ENCODE measurements at places on chromosomes 5 and 9.

- DNase-seq, result no peak
Observed at GRCh38 chr9:83754383-83754977, 46.7 kb upstream of the UBQLN1 start.

DNA sequence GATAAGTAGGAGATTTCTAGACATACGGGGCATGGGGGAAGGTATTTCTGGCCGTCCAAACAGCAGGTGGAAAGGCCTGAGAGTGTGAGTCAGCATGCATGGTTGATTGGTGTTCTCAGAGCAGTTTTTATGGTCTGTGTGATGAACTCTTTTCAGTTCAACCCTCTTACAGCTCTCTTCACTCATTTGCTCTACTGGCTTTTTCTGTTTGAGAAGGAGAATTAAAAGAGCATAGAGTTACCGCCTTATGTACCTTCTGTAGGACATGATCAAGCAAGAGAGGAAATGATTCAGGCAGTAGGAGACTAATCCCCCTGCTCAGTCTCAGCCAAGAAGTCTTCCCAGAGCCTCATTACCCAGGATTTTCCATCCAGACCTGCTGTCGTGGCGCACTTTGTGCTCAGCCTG, 92.4 kb downstream of the PRDM6 start:
- DNase-seq, result no peak

DNA sequence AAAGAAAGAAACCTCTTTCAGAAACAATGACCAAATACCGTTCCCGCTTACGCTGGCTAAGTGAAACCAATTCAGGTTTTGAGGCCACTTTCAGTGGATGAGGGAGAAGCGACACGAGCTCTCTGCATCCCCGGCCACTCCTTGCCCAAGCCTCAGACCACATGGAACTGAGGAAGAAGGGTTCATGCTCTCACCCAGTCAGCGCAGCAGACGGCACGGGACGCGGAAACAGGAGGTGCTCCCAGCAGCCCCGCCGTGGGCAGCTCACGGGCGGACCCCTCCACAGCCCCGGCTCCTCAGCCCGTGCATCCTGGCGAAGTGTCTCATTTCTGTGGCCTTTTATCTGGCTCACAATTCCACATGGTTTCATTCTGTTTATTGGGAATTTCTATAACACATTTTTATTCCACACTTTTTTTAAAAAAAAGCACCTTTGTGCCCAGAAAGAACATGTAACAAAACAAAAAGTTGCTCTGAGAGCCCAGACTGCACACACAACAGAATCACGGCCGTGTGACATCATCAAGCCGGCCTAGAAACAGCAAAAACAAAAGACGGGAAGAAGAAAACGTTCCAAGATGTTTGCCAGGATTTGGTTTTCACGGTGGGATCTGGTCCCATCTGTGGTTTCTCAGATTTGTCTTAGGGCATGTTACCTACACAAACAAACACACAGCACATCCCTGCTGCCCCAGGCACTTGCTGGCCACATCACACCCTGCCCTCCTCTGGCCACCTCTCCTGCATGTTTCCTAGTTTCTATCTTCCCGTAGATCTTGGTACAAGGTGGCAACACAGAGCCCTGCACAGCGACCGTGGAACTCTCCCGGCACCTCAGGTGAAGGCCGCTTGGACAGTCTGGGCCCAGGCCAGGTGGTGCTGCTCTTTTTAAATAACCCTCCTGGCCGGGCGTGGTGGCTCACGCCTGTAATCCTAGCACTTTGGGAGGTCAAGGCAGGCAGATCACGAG, 16.2 kb downstream of the QSOX2 start:
- no peak for DNase-seq

DNA sequence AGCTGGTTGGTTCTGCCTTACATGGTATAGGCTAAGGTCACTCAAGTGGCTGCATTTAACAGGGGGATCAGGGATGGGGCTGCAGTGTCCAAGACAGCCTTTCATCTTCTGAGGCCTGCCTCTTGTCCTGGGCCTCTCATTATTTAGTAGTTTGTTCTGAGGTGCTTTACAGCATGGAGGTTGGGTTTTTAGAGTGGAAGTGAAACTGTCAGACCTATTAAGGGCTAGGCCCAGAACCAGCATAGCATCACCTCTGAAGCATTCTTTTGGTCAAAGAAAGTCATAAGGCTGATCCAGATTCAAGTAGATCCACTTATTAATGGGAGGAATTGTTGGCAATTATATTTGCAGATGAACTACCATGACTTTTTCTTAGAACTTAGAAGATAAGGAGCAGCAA, 146.0 kb upstream of the NMUR2 start:
- DNase-seq, result no peak

- no peak for DNase-seq
Observed at GRCh38 chr5:95628933-95629332, 9.0 kb downstream of the GPR150 start.

GRCh38 chr5:174084691-174085154, 39.2 kb downstream of the NSG2 start:
- DNase-seq, result no peak

GRCh38 chr5:89615839-89616518, 733.0 kb upstream of the MEF2C start:
- DNase-seq, result no peak

DNA sequence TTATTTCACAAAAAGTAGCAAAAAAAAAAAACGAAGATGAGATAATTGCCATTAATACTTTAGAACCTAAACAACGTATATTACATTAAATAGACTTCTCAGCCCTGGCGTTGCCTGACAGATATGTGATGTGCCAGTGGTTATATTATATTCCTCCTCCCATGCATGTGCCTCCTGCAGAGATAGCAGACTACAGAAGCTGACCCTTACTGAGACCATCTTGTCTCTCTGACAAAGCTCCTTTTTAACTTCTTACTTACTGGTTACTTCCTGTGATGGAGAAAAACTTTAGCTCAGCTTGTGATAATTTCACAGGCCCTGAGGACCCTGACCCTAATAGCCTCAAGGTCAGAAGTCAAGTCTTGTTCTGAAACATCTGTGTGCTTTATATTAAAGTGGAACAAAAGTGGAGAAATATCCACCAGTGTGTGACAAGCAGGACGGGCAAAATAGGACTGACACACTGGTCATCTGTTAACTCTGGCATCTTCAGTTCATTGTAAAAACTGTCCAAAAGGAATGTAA, 80.6 kb upstream of the POU5F2 start:
- DNase-seq, result no peak

DNA sequence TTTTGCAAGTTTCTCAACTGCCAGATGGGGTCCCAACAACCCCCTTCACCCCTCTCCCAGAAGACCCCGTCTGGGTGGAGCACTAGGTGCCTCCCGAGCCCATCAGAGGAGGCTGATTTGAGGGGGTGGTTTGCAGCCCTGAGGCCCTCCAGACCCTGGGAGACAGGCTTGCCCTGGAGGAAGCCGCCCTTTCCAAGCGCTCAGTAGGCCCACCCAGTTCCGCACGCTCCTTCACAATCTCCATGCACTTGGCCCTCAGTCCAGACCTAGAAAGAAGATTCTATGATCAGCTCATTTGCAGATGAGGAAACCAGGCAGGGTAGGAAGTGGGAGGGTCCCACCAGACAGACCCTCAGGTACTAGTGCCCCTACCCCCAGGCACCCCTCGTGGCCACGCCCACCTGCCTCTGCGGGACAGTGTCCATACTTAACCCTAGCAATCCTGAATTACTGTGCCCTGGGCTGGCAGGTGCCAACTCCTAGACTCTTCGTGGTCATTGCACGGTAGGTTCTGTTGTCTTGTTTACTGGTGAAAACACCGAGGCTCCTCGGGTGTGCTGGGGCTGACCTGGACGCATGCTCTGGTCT, 22.3 kb downstream of the OR2V1 start:
- DNase-seq, result no peak

GRCh38 chr5:8750100-8750499, 795.8 kb downstream of the SEMA5A start:
- DNase-seq, result no peak

GRCh38 chr9:116005205-116005604, 148.4 kb upstream of the PAPPA start:
- DNase-seq, result no peak

DNA sequence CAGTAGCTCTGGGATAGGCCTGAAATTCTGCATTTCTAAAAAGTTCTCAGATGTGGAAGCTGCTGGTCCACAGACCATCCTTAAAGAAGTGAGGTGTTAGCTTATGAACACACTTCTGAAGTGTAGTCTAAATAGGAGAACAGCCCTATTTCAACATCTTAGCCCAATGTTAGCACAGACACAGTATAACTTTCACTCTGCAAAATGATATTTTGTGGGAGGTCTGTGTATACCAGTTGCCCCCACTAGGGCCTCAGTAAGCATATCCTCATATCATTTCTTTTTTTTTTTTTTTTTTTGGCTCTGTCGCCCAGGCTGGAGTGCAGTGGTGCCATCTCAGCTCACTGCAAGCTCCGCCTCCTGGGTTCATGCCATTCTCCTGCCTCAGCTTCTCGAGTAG, 7.5 kb upstream of the HABP4 start:
- DNase-seq, result no peak

DNA sequence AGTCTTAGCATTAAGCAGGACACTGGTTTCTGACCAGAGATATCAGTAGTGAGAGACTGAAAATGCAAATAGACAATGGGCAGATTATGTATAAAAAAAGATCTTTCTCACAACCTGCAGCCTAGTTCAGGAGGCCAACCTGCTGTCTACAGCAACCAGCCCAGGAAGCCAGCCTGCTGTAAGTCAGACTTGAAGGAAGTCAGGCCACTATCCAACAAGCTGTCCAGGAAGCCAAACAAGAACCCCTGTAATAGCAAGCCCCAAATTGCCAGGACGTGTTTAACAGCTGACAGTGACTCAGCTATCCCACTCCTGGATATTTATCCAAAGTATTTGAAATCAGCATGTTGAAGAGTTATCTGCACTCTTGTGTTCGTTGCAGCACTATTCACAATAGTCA, 121.8 kb upstream of the SPIN1 start:
- no peak for DNase-seq

DNA sequence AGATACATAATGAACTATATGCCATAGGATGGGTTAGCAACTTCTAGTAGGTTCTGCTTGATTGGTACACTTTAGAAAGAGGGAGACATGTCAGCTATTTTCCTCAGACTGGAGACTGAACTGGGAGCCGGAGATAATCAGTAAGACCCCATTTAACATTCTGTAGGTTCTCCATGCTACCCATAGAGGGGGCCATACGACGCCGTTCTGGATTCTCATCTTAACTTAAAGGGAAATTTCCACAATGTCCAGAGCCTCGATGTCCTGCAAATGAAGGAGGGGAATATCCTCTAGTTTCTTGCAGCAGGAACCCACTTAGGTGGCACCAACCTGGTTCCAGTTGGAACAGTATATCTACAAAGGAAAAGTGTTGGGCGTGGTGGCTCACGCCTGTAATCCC, 22.3 kb upstream of the NPM1 start:
- DNase-seq, result no peak

DNA sequence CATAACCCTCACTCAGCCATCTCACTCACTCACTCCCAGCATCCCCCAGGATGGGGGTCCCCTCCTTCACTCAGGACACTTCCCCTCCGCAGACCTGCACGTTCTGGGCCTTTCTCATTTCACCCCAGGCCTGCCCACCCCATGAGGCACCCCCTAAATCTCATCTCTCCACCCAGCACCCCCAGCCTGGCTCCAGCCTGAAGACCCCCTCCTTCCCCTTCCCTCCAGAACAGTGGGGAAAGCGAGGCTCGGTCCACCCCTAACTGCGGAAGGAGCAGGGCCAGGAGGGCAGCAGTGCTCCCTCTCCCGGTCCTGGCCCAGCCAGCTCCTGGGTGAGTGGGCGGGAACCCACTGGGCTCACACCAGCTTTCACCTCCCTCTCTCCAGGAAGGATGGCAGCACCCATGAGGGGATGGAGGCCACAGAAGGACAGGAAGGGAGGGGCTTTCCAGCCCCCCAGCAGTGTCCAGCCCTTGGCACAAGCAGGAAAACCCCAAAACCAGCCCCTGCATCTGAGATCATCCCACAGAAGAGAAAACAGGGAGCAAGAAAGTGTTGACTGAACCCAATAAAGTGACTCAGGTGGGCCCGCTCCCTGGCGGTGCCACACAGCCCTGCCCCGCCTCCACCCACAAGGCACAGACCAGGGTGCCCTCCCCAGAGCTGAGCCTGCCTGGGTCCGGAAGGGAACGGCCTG, 55.0 kb downstream of the LRSAM1 start:
- no peak for DNase-seq

DNA sequence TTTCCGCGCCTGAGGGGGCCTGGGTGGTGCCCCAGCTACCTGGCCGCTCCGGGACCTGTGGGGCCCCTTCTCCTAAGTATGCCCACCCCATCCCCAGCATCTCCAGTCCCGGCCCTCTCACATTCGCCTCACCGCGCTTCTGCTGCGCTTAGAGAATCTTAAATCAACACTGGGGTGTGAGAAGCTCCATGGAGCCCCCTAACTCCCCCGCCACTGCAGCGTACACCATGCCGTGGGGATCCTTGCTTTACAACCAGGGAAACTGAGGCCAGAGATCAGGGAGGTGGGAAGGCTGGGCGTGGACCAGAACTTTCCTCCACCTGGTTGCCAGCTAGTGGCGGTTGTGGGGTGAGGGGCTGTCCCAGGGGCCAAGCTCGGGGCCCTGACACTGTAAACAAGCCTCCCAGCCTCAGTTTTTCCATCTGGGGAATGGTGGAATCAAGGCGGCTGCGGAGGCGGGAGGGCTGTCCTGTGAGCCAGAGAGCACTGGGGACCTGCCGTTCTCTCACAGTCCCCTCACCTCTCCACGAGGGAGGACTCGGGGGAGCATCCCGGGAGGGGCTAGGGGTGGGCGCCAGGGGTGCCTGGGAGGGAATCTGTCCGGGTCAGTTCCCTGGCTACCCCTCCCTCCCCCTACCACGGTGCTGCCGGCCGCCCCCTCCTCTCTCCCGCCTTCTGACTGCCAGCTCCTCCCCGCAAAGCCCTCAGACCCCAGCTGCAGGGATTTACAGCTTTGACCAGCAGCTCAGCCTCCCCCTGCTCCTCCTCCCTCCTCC, 161.2 kb downstream of the C9orf50 start:
- peak; percentile 56 for DNase-seq

DNA sequence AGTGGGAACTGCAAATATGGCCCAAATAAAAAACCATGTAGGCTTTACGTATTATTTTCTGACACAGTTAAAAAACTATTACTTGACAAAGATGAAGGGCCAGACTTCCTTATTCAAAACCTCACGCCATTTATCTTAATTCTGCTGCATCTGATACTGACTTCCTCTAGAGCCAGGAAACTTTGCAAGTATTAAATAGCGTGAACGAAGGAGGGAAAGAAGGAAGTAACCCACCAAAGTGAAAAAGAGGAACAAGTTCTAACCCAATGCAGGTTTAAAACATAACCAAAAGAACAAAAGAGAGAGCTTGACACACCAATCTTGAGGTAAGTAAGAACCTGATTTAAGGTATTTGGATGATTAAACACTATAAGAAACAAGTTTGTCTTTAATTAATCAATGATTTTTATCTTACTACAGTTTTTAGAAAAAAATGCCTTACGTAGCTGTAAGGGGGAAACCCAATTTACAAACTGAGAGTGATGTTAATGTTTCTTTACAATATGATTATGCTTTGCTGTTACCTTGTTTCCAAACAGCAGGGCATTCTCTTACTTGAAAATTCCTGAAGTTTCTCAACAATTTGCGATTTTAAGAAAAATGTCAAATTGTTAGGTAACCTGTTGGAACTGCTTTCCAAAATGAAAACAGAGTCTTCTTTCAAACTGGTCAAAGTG, at the start of gene GAPT:
Gene GAPT, plus strand, starts transcription at position 220 of the 677 bp plus-strand sequence. CDS start 3,102 bp downstream, outside the sequence.
- DNase-seq, result no peak

Measured in stimulated activated naive CD4-positive, alpha-beta T cell treated with Interleukin-2 at 50 U/mL for 16 hours (primary cell).